ENCODE measurements at places on chromosomes 12 and 14.

DNA sequence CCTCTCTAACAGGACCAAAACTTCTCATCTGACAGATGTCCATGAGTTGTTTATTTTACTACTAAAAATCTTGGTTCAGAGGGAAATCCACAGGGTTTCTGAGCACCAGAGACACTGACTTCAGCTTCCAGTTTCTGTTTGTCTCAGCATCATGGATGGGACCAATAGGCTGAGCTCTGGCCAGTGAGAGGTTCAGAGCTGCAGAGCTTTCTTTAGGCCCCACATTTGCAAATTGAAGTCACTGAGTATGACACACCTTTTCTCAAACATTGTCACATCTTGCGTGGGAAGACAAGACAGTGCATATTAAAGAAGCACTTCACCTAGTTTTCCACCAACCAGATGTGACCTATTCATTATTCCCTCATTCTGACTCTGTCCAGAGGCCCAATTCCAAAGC is 45.2 kb downstream of the RDH12 start:
- no peak for DNase-seq

- no peak for DNase-seq
These were observed 179.9 kb downstream of the ADCK1 start for GRCh38 chr14:77979666-77980351.

GRCh38 chr12:19042221-19042620 is 87.3 kb upstream of the PLEKHA5 start:
- DNase-seq, result no peak

- no peak for DNase-seq
These were observed 86.8 kb upstream of the ADAMTS20 start for GRCh38 chr12:43638806-43639205.

DNA sequence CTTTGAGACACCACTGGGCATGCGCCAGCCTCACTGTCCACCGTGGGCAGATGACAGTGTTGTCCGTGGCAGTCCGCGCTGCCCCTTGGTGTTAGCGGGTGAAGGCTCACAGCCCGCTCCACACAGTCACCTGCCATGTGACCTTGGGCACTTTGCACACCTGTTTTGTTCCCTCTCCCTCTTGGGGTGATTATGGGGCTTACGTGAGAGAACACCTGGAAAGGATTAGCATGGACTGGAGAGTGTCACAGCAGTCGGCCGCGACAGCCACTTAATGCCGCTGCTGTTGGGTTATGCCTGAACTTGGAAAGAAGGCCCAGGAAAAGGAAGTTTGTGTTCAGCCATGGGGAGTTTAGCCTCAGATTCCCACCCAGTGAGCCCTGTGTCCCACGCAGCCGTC is 94.2 kb downstream of the DDX51 start:
- DNase-seq, result no peak

- DNase-seq, result no peak
These were observed 99.9 kb downstream of the RAD51B start for GRCh38 chr14:67919259-67920032.

DNA sequence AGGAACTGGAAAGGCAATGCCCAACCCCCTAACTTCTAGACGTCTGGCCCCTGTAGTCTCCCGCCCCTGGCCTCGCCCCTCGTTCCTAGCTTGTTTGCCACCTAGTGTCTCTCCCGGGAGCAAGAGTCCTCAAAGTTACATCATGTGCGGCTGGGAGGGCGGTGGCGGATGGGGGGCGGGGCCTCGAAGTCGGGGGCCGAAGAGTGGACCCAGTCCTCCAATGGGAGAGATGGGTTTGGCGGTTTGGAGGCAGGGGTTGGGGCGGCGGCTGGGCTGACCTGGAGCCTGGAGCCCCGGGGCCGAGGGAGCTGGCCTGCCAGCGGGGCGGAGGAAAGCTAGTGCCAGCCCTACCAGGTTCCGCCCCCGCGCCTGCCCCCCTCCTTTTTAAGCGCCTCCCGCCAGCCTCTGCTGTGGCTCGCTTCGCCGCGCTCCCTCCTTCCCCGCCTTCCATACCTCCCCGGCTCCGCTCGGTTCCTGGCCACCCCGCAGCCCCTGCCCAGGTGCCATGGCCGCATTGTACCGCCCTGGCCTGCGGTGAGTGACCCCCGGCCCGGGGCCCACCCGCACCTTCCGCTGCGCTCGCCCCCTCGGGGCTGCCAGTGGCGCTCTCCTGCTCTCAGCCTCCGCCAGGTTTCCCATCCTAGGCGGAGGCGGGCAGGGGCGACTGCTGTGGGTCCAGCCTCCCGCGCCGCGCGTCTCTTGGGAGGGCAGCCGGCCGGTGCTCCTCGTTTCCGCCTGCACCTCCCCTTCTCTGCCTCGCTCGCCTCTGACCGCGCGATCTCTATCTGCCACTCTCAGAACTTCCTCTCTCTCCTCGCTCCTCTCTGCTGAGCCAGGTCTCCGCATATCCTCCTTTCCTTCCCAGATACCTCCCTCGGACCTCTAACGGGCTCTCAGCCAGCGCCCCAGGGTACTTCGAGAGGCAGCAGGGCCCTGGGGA is at the start of gene PCK2:
PCK2 (plus strand) TSS at position 411 of the 940 bp plus-strand sequence; CDS start at position 506, 95 bp downstream.
- DNase-seq, result peak; percentile 96

DNA sequence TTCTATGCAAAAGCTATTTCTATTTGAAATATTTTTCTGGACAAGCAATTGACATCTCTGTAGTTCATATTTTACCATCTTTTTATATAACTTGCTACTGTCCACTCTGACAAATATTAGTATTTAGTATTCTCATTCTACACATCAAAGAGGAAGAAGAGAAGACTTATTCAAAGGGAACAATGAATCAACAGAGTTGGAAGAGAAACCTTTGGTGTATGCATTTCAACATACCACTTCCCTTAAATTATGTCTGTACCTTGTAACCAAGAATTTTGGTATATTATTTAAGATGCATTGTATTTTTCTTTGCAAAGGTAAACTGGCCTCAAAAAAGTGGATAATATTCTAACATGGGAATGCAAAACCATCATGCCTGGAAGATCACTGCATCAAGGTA is 72.1 kb upstream of the DUSP6 start:
- DNase-seq, result no peak

DNA sequence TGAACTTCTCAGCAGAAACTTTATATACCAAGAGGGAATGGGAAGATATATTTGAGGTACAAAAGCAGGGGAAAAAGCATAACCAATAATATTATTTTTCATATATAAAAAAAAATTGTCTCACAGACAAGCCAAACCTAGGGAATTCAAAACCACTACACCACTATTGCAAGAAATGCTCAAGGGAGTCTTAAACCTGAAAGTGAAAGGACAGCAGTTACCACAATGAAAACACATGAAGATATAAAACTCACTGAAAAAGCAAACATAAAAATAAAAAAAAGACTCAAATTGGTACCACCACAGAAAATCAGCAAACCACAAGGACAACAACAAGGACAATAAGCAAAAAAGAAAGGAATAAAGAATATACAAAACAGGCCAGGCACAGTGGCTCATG is 131.9 kb downstream of the CEP128 start:
- no peak for DNase-seq

- no peak for DNase-seq
These were observed 45.4 kb downstream of the PSMA6 start for GRCh38 chr14:35337269-35338255.

DNA sequence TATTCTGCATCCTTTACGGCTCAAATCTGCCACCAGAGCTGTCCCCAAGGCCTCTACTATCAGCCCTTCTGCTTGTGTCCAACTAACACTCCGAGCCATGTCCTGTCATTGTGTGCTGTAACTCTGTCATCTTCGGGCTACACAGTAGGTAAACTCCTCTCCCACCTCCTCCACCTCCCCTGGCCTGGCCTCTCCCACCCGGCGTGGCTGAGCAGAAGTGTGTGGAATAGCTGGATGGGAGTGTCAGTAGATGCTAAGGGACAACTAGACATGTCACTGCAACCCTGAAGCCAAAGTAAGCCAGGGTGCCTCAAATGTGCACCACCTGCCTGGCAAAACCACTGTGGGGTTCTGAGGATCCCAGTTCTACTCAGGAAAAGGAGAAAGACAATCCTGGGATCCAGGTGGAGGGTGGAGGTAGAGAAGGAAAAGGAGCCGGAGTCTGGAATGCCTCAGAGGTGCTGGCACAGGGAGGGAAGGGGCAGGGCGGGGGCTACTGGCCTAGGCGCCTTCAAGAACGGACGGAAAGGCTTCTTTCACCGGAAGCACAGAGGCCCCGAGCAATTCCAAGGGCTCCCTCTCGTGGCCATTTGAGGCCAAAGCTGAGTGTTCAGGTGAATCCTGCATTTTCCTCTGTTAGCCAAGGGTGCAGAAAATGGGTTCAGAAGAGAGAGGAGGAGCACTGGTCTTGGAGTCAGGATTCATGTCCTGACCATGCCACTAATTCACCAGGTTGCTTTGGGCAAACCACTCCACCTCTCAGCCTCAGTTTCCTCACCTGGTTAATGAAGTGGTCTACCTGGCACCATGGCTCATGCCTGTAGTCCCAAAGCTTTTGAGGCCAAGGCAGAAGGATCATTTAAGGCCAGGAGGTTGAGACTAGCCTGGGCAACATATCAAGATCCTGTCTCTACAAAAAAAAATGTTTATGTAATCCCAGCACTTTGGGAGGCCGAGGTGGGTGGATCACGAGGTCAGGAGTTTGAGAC is 20.5 kb upstream of the FAM181A start:
- peak; percentile 68 for DNase-seq

DNA sequence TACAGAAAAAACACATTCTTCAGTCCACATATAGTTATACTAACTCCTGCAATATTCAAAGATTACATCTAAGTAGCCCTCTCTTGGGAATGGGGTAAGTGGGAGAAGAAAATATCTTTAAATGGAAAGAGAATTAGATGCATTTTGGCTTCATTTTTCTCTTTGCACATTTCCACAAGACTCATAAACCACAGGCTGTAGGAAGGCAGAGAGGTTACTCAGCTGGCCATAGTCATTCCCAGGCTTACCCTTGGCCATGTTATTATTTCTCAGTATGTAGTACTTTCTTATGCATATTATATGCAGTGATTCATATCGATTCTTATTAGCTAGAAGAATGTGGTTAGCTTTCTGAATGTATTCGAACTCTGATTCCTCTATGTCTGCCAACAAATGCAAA is 92.2 kb downstream of the PTPRR start:
- no peak for DNase-seq

All from RKO (cell line).